ENCODE measurements at places on chromosomes 16 and 17.

- no peak for DNase-seq
These were observed 3.4 kb downstream of the CASKIN2 start for GRCh38 chr17:75511610-75512575.

- no peak for DNase-seq
These were observed 15.5 kb upstream of the NATD1 start for GRCh38 chr17:21268596-21269188.

DNA sequence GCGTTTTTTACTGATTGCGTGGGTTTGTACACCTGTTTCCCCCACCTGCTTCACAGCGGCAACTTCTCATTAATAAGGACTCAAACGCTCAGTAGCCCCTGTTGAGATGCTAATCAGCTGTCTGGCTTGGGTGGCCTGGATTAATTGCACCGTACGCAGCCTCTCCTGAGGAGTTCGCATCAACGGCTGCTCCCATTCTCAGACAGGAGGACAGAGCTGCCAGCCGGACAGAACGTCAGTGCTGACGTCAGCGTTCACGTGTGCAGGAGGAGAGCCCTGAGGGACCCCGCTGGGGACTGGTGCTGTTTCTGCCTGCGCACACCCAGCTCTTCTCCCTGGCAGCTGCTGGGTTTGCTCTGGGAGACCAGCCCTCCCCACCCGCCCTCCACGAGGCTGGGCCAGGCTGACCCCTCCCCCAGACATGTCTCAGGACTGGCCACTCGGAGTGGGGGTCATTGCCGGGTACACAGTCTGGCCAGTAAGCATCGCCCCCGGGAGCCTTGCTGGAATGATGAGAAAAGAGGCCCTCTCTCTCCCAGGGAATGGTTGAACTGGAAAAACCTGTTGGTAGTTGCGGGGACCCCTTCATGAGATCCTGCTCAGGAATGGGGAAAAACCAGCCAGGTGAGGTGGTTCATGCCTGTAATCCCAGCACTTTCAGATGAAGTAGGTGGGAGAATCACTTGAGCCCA is 5.7 kb upstream of the BANP start:
- peak; percentile 75 for DNase-seq

GRCh38 chr17:79740413-79740812 is 9.7 kb downstream of the ENPP7 start:
- no peak for DNase-seq

- no peak for DNase-seq
These were observed 47.1 kb downstream of the TEX2 start for GRCh38 chr17:64216000-64216337.

- no peak for DNase-seq
These were observed 27.3 kb downstream of the RNF213 start for GRCh38 chr17:80287806-80288567.

DNA sequence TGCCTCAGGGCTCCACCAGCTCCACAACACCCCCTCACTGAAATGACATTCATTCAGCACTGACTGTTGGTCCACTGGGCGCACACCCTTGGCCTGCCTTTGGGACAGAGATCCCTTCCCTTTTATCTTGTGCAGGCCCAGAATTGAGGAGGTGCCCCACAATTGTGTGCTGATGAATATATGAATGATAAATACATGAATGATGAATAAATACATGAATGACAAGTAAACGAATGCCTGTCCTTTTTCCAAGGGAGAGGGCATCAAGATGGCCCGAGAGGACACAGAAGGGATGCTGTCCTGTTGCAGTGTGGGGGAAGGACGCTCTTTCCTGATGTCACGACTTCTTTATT is 5.7 kb downstream of the CCR7 start:
- DNase-seq = no peak

GRCh38 chr16:50238868-50239301 is 27.5 kb upstream of the ADCY7 start:
- DNase-seq = no peak

GRCh38 chr16:24101431-24101830 is 154.7 kb upstream of the CACNG3 start:
- DNase-seq = no peak

DNA sequence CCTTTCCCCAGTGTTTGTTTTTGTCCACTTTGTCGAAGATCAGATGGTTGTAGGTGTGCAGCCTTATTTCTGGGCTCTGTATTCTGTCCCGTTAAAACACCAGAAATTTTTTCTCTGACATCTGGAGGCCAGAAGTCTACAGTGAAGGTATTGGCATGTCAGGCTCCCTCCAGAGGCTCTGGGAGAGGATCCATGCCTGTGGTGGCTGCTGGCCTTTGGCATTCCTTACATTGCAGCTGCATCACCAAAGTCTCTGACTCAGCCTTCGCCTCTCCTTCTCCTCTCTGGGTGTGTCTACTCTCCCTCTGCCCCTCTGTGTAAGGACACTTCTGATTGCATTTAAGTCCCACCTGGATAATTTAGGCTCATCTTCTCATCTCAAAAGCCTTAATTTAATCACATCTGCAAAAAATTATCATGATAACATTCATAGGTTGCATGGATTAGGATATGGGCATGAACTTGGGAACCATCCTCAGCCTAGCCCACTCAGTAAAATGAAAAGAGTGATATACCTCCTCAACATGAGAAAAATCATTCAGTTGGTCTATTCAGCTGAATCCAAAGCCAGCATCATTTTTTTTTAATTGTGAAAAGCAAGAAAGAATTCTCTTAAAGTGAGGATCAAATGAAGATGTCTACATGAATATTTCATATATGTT is 78.0 kb downstream of the MAP2K6 start:
- DNase-seq = no peak

- DNase-seq = no peak
These were observed 28.7 kb downstream of the CDK5RAP3 start for GRCh38 chr17:47999582-47999981.

DNA sequence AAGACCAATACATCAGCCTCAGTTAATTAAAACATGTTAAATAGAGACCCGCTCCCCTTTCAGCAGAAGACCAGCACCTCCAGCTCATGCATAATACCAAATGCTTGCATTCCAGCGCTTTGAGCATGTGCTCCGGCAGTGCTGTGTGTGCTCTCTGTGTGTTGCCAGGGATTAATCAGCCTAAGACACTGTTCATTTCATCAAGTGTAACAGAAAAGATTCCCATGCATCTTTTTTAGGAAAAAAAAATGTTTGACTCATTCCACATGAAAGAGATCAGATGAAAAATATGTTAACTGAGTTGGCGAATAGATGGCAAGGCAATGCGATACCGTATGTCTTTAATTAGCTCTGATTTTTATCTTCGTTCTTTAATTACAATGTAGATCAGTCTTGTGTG is 187.6 kb downstream of the RPTOR start:
- no peak for DNase-seq

GRCh38 chr17:58985971-58986370 is 120.7 kb downstream of the TRIM37 start:
- no peak for DNase-seq

DNA sequence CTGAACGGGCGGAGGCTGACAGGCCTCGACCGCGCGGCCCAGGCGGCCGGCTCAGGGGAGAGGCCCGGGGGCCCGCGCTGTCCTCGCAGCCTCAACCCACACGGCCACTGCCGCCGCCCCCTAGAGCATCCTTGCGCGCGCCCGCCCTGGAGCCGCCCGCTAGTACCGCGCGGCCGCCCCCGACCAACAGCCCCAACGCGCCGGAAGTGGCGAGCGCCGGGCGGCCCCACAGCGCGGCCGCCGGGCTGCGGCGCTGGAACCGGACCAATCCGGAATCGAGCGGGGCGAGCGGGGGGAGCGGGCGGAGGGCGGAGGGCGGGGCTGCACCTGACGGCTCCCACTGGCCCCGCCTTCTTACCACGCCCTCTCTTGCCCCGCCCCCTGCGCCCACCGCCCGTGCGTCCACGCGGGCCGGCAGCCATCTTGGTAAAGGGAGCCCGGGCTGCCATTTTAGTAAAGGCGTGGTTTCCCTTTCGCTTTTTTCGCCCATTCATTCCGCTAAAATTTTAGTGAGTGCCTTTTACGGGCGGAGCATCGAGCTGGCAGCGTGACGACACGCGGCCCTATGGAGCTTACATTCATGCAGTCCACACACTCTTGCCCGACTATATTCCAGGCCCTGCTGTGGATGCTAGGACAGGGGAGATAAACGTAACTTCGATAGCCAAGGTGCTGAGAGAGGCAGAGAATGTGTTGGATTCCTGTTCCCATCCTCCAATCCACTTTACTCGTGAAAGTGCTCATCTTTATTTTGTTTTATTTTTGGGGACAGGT is at the start of gene XPO6:
TSS of gene XPO6 (minus strand) at position 208 of the 774 bp plus-strand sequence. CDS start 597 bp downstream, outside the sequence.
- peak; percentile 98 for DNase-seq

- no peak for DNase-seq
These were observed 161.9 kb upstream of the NOL11 start for GRCh38 chr17:67555855-67556254.

GRCh38 chr17:64164596-64165285 is 34.8 kb upstream of the ERN1 start:
- no peak for DNase-seq

DNA sequence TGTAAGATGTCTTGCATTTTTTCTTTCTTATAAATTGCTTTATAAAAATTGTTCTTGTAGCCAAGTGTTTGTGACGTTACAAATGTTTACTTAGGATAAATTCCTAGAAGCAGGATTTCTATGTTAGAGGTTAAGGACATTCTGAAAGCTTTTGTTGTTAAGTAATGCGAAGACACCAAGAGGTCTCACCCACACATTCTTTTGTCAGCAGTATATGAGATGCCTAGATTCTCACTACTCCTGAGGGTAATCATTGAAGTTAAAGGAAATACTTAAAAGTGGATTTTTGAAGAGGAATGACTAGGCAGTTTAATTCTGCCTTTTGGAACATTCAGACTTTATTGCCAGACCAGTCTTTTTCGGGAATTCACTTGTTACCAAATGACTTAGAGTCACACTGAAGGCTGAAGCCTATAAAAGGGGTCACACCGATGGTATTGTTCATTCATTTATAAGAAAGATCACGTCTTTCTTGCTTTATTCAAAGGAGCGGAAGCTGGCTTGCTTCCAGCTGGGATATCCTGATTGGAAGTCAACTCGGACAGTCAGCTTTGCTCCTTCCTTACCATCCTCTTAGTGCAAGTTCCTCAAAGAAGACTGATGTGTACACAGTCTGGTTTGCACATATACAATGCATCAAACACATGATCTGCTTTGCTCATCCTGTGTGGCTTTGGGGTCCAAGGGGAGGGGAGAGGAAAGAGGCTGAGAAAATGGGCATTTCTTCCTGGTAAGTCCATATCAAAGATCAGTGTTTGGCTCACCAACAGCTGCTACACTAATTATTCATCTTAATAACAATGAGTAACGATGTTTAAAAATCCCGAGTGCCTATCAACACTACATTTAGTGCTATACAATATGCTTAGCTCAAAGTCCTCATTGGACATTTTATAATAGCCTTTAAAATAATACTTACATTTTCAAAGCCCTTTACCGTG is 160.0 kb downstream of the MAP2K6 start:
- DNase-seq = no peak

- peak; percentile 39 for DNase-seq
These were observed 230.9 kb downstream of the MRTFB start for GRCh38 chr16:14302031-14302398.

- DNase-seq = peak; percentile 25
These were observed 13.5 kb upstream of the DYNLRB2 start for GRCh38 chr16:80527297-80527696.

- DNase-seq = no peak
These were observed 16.0 kb downstream of the SOX8 start for GRCh38 chr16:997440-998051.

DNA sequence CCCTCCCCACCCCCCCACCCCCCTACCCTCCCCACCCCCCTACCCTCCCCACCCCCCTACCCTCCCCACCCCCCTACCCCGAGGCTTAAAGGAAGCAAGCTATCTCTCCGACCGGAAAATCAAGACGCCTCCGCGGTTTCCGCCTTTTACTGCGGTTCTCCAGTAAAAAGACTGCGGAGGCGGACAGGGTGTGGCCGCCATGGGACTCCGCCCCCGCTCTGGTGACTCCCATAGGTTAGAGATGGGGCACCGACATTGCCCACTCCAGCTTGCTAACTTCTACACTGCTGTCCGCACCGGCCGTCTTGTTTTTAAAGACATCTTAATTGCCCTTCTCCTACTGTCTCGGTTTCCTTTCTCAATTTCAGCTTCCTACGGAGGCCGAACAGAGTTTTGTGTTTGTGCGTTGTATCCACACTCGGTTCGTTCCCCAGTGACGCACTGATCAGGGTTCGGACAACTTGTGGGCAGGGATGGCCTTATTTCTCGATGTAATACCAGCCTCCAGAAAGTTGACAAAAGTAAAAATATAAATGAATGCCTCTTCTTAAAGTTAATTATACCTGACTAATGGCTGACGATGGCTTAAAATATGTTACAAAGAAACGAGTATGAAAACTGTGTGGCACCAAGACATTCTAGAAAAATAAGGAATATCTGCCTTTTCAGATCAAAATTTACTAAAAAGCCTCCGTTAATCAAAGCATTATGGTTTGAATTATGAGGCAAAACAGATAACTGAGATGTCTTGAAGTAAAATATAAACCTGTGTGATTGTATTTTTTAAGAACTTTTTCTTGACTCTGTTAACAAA is 1.1 kb upstream of the ZNF200 start:
- peak; percentile 29 for DNase-seq

GRCh38 chr16:977081-977701 is 4.4 kb upstream of the SOX8 start:
- no peak for DNase-seq

DNA sequence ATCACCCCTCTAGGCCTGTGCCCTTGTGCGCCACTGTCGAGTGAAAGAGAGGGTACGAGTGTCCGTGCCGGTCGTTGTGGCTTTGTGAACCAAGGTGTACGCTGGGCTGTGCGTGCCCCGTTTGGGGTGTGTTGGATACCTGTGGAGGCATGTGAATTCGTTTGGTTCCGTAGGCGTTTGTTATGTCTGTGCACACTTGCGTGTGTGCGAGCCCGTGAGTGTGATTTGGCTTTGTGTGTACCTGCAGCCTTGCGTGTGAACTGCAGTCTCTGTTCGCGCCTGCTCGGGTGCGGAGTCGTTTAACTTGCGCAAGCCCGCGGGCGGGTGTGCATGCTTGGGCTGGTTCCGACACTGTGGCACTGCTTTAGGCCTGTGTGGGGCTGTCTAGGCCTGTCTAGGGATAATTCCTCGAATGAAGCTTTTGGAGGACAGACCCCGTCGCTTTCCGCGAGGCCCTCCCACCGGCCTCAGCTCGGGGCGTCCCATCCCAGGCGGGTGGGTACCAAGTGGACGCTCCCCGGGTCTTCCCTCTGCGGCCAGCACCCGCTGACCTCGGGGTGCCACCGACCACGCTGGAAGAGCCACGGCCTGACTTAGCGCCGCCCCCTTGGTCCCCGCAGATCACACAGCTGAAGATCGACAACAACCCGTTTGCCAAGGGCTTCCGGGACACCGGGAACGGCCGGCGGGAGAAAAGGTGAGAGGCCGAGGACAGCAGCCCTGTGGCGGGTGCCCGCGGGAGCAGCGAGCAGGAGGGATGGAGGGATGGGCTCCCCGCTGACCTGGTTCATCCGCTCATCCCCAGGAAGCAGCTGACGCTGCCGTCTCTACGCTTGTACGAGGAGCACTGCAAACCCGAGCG is 4.4 kb downstream of the TBX2 start:
- DNase-seq = no peak

GRCh38 chr17:75823257-75824041 is 20.8 kb downstream of the UNC13D start:
- DNase-seq = no peak

Data from colonic mucosa (tissue), 4 donors.